Activated CD4-positive, alpha-beta T cell treated with anti-CD3 and anti-CD28 coated beads for 4 hours (primary cell): ENCODE measurements at places on chromosomes 16 and 17.

DNA sequence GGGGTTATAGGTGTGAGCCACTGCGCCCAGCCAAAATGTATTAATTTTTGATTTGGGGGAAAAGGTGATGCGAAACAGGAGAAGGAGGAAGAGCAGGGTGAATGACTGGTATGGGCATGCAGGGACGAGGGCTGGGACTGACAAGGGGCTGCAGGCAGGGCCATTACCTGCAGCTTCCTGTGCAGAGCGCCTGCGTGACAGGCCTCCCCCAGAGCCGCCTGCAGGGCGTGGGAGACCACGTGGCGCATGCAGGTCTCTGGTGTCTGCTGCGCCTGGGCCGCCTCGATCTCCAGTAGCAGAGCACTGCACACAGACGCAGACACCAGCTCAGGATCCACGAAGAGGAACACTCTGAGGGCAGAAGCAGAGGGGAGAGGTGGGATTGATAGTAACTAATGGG is 32.4 kb downstream of the PIK3R6 start:
- DNase-seq: no peak

GRCh38 chr16:17412221-17412620 is 58.5 kb downstream of the XYLT1 start:
- no peak for DNase-seq

DNA sequence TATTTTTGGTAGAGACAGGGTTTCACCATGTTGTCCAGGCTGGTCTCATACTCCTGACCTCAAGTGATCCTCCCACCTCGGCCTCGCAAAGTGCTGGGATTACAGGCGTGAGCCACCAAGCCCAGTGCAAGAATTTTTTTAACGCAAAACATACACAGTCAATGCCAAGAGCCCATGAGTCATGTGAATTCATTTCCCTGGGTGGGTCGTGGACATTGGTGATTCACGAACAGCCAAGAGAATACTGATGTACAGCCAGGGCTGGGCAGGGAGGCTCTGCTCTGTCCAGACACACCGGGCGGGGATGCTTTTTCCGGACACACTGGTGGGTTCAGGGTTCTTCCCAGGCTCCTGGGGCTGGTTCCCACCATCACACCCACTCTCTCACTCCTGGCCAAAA is 17.7 kb downstream of the SLC38A8 start:
- DNase-seq: no peak

DNA sequence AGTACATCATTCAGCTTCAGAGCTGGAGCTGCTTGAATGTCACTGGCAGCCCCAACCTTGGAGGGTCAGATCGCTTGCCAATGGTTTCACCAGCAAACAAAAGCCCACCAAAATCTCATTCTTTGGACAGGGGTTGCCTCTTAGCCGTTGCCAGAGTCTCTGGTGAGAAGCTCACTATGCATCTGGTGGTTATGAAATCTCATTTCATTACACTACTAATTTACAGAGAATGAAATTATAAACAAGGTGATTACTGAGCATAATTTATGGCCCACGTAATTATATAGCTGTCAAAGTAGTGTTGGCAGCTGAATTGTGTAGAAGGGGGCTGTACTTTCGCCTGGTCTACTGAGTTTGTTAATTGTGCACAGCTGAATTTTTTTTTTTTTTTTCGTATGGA is 688.9 kb upstream of the KIF2B start:
- DNase-seq: no peak

GRCh38 chr16:3774156-3774767 is 56.9 kb upstream of the TRAP1 start:
- DNase-seq: no peak

DNA sequence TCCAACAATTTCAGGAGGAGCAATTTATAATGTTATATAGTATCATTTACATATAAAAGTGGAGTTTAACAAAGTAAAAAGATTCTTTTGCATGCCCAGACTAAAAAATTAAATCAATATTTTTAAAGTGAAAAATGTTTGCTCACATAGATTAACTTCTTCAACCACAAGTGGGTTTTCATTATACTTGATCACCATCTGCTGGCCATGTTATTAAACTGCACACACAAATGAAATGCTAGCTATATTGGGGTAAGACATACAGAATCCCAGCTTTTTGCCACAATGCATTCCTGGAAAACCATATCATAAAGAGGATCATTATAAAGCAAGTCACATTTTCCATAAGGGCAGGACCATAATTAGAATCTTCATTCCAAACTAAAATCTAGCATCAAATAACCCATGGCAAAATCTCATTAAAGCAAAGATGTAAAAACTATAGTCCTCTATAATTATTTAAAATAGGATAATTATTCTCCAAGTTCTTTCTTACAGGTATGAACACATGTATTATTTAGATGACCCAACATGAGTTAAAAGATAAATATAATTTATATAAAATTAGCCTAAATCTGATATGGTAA is 26.3 kb downstream of the CEP112 start:
- no peak for DNase-seq

DNA sequence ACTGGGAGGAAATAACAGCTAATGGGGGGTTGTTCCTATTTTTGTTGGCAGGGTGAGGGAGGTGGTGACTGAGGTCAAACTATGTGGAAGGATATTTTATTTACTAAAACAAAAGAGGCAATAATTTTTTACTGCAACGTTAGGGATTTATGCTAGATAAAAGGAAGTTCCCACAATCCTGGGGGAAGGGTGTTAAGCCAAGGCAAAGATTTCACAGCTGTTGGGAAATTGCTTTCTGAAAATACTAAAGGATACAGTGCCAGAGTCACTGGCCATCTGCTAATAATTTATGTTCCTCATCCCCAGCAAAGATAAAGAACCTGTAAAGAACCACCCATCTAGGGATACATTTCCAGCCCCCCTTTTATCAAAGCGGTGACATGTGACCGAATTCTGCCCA is 756.0 kb upstream of the RBFOX1 start:
- DNase-seq: no peak

DNA sequence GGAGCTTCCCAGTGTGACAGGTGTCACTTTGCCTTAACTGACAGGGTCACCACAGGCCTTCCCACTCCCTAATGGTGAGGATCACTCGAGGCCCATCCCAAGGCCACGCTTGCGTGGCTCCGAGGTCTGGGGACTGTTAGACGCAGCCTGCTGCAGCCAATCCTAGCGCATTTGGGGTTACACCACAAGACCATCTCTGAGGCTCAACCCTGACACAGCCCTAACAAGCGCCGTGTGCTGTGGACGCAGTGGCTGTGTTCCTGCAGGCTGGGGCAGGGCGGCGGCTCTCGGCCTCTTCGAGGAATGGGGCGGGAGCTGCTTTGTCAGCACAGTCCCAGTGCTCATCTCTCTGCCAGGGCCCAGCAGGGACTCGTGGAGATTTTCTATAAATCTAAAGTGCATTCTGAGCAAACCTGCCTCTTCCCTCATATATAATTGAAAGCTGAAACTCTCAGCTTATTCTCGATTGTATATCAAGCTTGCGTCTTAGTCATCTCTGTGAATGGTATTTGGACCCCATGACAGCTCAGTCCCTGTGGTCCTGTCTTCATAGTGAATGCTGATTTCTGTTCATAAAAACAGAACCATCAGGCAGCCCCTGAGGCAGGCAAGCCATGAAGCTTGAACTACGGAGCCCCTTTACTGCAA is 65.8 kb upstream of the CHMP6 start:
- no peak for DNase-seq

- no peak for DNase-seq
These were observed 121.8 kb downstream of the SPACA3 start for GRCh38 chr17:33113276-33113990.

DNA sequence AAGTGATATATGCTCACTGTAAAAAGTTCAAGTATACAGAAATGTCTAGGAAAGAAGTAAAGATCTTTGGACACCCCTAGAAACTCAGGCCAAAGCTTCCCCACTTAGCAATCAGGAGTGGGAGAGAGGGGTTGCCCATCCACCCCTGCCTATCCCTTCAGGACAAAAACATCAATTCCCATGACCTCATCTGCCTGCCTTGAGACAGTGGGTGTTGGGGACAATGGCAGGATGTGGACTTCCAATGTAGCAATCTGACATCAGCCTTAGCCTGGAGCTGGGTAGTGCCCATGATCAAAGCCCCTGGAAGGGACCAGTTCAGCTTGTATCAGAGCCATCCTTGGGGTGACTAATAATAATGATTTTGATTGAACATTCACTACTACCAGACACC is 18.1 kb downstream of the ITPRIPL2 start:
- DNase-seq: no peak

DNA sequence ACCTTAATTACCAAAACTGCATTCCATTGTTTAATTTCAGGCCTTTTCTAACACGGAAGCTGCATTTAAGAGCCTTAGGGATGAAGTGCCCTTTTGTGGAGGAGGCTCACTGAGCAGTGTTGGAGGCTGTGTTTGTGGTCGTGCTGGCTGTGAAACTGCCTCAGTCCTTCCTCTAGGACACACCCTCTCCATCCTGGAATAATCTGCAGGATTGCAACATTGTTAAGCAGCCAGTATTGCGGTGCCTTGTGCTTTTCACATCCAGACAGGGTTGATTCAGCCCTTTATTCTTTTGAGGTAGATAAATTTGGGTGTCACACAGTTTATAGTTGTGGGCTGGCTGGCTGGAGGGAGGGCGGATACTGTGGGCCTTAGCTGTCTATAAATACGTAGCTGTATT is 141.6 kb downstream of the CDRT15L2 start:
- DNase-seq: no peak

GRCh38 chr16:64627288-64627687 is 494.6 kb downstream of the CDH11 start:
- no peak for DNase-seq

GRCh38 chr17:45861165-45861564 is 16.5 kb downstream of the SPPL2C start:
- DNase-seq: no peak

DNA sequence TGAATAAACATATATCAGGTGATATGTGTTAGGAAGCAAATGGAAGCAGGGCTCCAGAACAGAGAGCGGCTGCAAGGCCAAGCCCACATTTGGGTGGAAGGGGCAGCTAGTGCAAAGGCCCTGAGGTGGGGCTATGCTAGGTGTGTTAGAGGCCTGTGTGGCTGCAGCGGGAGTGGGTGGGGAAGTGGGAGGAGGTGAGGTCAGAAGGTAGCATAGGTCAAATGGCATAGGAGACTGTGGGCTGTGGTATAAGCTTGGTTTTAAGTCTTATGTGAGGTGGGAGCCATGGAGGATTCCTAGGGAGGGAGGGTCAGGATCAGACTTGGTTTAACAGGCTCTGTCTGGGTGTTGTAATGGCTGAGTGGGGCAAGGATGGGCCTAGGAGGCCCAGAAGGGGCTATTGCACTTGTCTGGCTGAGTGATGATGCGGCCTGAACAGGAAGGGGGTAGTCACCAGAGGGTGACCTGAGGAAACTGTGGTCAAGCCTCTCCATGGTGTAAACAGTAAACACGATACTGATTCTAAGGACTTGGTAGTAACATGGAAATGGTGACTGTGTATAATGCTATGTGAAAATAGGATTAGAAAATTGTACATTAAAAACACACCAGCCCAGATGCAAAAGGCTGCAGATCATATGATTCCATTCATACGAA is 31.1 kb downstream of the RAI1 start:
- DNase-seq: no peak

DNA sequence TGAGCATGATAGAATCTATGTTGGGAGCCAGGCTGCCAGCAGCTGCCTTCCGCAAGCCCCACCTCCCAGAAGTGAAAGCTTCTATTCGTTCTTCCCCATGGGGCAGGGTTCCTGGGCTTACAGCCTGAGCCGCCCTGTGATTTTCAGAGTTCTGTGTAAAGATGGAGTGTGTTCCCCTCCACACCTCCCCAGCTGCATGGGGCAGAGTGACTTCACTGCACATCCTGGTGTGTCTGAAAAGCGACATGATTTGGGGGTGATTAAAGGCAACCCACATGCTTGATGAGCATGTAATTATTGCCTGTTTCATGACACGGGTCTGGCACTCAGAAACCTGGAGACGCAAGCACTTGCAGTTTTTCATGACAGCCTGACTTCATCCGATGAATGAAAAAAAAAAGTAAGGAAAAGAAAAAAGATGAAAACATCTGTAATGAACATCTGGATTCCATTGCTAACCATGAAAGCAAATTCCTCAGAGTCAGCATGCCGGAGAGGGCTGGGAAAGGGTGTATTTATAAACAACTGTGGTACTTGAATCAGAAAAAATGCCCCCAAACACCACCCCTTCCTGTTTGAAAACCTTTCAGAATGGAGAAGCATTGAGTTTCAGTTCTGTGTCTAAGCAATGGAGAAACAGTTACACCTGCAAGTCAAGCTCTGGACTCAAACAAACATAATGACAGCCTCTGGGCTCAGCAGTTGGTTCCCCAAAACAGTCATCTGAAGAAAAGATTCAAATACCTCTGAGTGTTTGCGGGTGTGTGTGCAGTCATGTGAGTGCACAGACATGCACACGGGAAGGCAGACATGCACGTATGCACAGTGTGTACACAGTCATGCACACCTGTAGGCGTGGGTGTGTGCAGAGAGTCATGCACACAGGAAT is 266.0 kb downstream of the ENGASE start:
- no peak for DNase-seq

DNA sequence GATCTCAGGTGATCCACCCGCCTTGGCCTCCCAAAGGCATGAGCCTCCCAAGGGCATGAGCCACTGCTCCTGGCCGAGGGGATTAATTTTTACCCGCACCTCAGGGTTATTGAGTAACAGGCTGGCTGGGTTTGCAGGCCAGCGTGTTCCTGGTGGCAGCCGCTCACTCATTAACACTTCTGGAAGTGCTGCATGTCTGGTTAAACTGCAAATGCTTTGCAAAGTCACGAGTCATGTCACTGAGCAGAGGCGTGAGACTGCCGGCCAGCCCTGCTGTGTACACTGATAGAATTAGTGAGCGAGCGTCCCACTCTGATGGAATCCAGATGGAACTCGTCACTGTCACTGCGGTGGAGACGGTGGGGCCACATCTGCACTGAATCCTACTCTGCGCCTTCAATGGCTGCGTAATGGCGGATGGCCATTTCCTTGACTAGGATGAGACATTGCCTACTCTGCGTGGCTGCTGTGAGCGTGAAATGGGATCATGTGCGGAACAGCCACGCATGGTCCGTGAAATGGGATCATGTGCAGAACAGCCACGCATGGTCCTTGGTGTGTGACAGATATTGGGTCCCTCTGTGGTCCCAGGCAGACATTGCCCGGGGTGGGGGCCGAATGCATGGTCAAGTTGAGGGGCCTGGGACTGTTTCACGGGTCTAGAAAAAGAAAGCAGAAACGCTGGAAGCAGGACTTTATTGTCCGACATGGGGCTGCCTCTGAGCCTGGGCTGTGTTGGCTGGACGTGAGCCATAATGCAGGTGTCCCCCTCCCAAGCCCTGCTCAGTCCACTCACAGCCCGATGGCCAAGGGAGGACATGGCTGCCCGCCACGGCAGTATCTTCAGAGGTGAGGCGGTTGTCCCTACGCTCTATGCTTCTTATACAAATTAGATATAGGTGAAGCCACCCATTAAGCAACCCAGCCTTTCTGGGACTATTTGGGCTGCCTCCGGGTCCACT is 740 bp upstream of the SLC5A10 start:
- no peak for DNase-seq

GRCh38 chr17:17722906-17723353 is 41.7 kb downstream of the RAI1 start:
- no peak for DNase-seq

GRCh38 chr16:74749291-74750055 is 25.1 kb downstream of the FA2H start:
- no peak for DNase-seq
